ENCODE measurements at places on chromosomes 11 and 22.

DNA sequence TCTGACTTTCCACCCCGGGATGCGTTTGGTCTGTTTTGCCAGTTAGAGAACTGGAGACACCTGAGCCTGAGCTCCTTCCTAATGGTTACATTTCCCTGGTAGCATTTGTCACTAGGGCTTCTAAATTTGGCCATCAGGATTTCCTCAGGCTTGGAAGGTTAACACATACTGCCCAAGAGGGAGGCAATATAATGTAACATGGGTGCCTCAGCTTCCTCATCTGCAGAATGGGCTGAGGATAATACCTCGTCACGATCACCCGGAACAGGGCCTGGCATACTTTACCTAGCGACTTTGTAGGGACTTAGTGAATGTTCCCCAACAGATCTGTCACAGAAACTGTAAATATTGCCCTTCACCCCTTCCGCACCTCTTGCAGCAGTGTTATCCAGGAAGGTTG lies 11.3 kb downstream of the IL17RA start:
- no peak for DNase-seq

- DNase-seq: no peak
Measured at GRCh38 chr11:62456630-62457029, 37.8 kb downstream of the SCGB1A1 start.

GRCh38 chr22:30004101-30004500 lies 76.2 kb upstream of the HORMAD2 start:
- no peak for DNase-seq

- DNase-seq: peak; percentile 2
Measured at GRCh38 chr11:12746593-12747097, 72.4 kb downstream of the TEAD1 start.

GRCh38 chr11:120883404-120884080 lies 140.4 kb upstream of the TBCEL start:
- DNase-seq: no peak

DNA sequence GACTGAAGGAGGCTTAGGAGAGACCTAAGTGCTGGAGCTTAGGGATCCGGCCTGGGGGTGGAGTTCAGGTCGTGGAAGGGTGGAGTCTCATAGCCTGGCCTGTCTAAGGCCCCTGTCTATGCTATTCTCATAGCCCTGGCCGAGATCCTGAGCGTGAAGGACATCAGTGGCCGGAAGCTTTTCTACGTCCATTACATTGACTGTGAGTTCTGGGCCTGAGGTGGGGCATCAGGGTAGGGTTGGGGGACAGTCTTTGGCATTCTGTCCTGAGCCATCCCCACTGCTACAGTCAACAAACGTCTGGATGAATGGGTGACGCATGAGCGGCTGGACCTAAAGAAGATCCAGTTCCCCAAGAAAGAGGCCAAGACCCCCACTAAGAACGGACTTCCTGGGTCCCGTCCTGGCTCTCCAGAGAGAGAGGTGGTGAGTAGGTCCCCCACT lies 603 bp downstream of the KAT5 start:
- no peak for DNase-seq

- no peak for DNase-seq
Measured at GRCh38 chr11:58616594-58616993, 5.9 kb upstream of the CNTF start.

DNA sequence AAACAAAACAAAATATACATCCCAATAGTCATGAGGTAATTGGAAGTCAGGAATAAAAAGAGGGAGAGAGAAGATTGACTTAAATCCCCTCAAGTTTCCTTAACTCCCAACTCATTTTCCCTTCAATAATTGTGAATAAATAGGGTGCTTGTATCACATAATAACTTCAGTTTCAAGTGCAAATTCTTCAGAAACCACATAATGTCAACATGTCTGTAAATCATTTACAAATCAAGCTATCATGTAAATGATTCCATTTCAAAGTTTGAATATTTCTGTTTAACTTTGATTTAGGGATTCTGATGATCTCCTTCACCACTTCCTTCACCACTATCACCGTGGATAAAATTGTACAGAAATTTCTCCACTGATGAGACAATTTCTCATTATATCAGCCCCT lies 23.2 kb downstream of the CASP5 start:
- no peak for DNase-seq

DNA sequence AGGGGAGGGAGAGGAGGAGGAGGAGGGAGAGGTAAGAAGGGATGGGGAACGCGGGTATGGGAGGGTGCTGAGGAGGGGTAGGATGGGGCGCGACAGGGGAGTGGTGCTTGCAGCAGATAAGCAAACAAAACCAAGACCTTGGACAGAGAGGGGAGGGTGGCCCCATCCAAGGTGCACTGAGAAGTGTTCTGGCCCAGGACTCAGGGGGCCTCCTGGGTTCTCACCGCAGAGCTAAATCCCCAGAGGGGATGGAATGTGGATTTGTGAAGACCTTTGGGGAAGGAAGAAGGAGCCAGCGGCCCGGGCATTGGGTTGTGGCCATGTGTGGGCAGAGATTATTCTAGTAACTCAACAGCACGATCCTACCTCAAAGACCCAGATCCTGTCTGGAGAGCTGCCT lies 90.9 kb upstream of the LINC01488 start:
- DNase-seq: no peak

DNA sequence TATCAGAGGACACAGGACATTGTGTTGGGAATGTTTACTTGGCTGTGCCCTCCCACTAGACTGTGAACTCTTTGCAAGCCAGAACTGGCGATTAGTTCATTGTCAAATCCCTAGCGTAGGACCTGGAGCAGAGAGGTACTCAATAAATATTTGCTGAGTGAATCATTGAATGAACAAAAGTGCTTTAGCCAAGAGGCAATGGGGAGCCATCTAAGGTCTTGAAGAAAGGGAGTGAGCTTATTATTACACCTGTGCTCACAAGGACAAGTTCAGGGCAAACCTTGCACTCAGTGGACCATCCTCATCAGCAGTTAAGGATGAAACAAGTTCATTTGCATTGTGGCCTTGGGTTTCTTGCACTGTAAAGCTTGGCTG lies 1.1 kb upstream of the RASSF10 start:
- no peak for DNase-seq

- peak; percentile 20 for DNase-seq
Measured at GRCh38 chr11:120013325-120014250, 124.3 kb downstream of the TRIM29 start.

DNA sequence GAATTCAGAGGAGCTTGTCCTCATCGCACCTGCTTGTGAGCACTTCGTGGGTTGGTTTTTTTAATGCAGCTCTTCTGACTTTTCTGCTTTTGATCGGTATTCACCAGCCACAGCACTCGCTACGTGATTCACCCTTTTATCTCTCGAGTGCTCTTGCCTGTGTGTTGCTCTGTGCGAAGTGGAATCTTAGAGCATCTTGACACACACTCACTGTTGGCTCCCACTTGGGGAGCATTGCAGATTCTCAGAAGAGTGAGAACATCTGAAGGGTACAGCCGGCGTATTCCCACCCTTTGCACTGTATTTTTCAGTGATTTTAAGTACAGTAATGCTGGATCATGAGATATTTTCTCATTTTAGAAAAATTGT lies 10.9 kb downstream of the TNNT3 start:
- no peak for DNase-seq

- no peak for DNase-seq
Measured at GRCh38 chr11:22670830-22671229, 4.4 kb downstream of the GAS2 start.

DNA sequence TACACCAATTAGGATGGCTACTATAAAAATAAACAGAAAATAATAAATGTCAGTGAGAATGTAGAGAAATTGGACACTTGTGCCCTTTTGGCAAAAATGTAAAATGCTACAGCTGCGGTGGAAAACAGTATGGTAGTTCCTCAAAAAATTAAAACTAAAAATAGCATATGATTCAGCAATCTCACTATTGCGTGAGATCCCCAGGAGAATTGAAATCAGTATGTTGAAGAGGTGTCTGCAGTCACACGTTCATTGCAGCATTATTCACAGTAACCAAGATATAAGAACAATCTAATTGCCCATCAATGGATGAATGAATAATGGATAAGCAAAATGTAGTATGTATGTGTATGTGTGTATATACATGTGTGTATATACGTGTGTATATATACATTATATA lies 6.8 kb downstream of the OR52N2 start:
- peak; percentile 93 for DNase-seq

DNA sequence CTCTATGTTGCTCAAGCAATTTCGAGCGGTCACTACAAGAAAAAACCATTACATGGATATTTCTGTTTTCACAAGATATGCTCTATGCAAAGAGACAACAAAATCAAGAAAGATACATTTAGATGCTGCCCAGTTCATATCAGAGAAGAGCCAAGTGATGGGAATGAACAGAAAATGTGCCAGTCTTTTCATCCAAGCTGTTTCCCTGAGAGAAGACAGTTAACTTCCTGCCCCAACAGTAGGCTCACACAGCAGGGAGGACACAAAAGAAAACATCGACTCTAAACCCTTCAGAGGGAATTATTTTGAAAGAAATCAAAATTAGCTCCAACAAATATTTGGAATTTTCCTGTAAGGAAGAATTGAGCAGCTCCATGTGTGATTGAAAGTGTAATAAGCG lies 11.6 kb downstream of the JAML start:
- no peak for DNase-seq

DNA sequence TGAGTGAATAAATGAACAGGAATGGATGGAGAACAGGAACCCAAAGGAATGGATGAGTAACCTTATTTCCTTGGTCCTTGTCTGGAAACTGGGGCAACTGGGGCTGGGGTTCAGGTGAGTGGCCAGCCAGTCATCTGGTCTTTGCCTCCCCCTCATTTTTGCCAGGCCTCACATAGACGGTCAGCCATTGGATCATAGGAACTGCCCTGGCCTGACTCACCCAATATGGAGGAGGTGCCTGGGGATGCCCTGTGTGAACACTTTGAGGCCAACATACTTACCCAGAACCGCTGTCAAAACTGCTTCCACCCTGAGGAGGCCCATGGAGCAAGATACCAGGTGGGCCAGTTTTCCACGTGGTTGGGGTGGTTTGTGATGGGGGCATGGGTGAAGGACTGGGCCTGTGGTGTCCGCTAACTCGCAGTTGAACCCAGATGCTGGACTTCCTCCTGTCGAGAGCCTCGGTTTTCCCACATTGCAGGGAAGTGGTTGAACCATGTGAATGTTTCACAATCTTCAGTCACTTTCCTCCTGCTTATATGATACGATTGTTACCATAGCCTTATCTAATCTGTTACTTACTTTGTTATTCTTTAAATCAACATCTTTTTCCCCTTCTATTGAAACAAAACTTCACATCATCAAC lies 4.4 kb downstream of the TRIOBP start:
- DNase-seq: no peak

DNA sequence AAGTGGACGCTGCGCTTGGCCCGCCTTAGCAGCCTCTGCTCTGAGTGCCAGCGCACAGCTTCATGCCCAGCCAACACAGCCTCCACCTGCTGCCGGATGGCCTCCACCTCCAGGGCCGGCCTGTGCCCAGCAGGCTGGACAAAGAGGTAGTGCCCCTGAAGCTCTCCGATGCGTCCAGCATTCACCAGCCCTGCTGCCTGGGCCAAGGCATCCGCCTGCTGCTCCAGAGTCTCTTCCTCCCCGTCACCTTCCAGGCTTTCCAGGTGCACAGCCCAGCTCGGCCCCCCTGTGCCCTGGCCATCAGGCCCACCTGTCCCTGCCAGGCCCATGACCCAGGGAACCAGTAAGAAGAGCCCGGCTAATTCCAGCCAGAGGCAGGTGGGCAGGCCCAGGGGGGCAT lies 2.5 kb downstream of the PCSK7 start:
- no peak for DNase-seq

DNA sequence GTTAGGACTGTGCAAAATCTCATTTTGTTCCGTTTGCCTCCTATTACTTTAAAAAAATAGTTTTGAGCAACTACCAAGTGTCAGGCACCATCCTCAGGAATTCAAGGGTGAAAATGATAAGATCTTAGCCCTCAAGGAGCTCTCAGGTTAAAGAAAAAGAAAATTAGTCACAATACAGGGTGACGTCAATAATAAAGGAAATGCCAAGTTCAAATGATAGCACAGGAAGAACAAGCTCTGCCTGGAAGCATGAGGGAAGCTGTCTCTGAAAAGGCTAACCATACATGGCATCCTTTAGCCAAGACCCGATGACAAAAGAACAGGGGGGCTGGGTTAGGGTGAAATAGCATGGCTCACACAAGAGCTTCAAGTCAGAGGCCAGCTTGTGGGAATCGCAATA lies 11.1 kb upstream of the MPZL2 start:
- no peak for DNase-seq

Measured in common myeloid progenitor, CD34-positive (primary cell).